ENCODE measurements at places on chromosomes 4 and X.
A peak's percentile ranks its signal among the peaks of the same experiment; 100 is the strongest.

DNA sequence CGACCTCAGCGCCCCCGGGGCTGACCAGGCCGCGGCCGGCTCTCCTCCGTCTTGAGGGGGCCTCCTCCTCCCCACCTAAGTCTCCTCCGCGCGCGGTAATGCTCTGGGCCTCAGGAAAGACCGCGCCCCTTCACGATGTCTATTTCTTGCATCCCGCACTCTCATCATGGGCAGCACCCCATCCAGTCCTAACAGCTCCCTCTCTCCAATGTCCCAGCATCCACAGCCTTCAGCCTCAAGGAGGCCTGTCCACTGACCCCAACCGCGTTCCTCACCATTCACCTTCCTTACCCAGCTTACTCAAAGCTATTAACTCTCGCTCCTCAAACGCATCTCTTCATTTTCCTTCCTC, 77.5 kb downstream of the MAGED4 start:
- DNase-seq, result no peak

- DNase-seq, result no peak
These were observed 58.8 kb upstream of the FAAH2 start for GRCh38 chrX:57227691-57228090.

GRCh38 chr4:99998062-99998867, 48.2 kb upstream of the H2AZ1 start:
- peak; percentile 2 for DNase-seq

DNA sequence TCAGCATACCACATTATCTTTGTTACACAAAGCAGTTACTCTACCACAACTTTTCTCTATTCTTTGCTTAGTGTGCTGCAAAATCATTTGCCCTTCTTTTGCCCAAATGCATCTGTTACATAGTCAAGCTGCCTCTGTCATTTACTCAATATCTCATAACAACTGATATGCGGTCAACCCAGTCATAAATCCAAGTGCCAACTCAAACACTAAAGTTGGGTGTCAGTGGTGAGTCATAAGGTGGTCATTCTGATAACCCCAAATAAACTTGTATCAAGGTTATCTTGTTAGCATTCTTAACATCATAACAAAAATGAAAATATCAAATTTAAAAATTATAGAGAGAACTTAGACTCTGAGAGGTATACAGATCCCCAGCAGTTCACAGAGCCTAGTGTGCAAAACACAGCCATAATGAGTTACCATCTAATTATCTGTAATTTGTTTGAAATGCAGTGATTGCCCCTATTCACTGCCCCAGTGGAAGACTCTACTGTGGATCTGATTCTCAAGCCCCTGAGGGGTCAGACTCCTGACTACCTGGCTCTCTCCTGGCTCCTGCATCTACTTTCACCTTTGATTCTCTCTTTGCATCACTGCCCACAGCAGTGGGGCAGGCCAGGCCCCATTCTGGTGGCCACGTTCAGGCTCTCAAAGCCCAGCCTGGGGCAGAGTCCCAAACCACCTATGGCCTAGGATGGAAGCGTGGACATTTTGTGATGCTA, 29.2 kb downstream of the TBC1D9 start:
- DNase-seq, result no peak

GRCh38 chrX:38103857-38104812, 97.8 kb downstream of the SYTL5 start:
- no peak for DNase-seq

DNA sequence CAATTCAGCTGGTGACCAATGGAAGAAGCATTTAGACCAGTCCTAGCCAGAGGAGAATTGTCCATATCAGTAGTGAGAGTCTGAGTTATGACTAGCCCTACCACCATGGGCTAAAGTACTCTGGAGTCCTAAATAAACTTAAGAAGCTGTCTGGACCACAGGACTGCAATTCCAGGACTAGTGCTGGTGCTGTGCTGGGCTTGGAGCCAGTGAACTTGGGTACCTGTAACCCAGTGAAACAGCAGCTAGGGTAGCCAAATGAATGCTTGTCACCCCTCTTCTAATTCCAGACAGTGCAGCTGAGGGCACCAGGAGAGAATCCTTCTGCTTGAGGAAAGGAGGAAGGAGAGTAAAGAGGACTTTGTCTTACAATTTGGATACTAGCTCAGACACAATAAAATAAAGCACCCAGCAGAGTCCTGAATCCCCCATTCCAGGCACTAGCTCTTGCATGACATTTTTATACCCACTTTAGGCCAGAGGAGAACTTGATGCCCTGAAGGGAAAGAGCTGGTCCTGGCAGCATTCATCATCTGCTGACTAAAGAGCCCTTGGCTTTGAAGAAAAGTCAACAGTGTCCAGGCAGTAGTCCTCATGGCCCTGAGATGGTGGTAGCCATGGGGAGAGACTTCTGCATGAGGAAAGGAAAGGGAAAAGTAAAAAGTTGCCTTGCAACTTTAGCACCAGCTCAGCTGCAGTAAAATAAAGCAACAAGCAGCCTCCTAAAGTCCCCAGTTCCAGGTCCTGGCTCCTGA, 2675.7 kb downstream of the PCDH7 start:
- DNase-seq, result no peak

DNA sequence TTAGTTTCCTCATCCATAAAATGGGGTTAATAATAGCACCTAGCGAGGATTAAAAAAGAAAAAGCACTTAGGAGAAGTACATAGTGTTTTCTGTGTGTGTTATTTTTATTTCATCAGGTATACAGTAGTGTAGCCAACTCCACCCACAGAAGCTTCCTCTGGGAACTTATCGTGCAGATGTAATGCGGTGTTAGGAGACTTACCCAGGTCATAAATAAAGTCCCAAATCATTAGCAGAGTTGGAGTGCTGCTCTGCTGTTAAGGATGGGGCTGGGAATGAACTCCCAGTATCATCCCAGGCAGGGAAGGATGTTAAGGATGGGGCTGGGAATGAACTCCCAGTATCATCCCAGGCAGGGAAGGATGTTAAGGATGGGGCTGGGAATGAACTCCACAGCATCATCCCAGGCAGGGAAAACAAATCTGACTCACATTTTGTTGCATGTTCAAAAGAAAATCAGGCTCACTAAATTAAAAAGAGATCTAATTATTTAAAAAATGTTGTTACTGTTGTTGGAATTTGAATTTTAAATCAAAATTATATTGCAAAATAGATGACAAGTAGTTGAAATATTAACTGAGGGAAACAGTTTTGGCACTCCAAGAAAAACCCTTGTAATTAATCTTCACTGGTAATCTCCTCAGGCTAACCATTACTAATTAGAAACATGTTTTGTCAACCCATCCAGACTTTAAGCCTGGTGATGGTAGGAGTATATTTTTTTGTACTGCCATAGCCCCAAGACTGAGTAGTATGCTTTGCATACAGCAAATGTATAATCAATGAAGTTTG, 10.2 kb upstream of the SFRP2 start:
- DNase-seq, result no peak

DNA sequence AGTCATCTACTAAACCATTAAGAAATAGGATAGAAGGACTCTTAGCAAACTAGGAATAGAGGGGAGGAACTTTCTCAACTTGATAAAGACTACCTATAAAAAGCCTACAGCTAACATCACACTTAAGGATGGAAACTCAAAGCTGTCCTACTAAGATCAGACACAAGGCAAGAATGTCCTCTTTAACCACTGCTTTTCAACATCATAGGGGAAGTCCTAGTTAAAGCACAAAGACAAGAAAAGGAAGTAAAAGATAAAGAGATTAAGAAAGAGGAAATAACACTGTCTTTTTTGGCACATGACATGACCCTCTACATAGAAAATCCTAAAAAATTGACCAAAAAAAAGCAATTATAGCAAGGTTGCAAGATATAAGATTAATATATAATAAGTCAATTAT, 136.6 kb downstream of the FBXW7 start:
- peak; percentile 58 for DNase-seq

GRCh38 chr4:5051278-5052203, at the start of gene STK32B:
Gene STK32B (plus strand): TSS chr4:5051480.
- peak; percentile 69 for DNase-seq

GRCh38 chr4:101019941-101020401, 327.4 kb downstream of the PPP3CA start:
- no peak for DNase-seq

- DNase-seq, result peak; percentile 38
These were observed at the start of gene HOPX for GRCh38 chr4:56681158-56681852. Gene HOPX (minus strand): TSS chr4:56681296. CDS start chr4:56657816, 23,480 bp downstream.

DNA sequence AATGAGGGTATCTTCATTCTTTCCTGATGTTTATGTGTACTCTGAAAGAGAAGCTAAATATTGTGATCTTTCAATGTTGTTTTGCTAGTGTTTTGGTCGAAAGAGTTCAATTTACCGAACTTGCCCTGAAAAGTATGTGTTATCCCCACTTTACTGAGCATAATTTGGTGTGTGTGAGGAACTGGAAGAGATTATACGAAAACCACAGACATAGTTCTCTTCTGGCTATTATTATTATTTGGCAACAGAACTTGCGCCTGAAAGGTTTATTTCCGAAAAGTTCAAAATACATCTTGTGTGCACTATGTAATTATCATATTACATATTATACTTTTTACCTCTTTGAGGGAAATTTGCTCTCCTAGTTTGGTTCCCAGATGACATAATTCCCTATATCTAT, 232.5 kb upstream of the INTU start:
- DNase-seq, result no peak

GRCh38 chr4:68361146-68361589, 11.3 kb upstream of the YTHDC1 start:
- DNase-seq, result no peak

GRCh38 chr4:48651914-48652313, 128.2 kb downstream of the FRYL start:
- no peak for DNase-seq

DNA sequence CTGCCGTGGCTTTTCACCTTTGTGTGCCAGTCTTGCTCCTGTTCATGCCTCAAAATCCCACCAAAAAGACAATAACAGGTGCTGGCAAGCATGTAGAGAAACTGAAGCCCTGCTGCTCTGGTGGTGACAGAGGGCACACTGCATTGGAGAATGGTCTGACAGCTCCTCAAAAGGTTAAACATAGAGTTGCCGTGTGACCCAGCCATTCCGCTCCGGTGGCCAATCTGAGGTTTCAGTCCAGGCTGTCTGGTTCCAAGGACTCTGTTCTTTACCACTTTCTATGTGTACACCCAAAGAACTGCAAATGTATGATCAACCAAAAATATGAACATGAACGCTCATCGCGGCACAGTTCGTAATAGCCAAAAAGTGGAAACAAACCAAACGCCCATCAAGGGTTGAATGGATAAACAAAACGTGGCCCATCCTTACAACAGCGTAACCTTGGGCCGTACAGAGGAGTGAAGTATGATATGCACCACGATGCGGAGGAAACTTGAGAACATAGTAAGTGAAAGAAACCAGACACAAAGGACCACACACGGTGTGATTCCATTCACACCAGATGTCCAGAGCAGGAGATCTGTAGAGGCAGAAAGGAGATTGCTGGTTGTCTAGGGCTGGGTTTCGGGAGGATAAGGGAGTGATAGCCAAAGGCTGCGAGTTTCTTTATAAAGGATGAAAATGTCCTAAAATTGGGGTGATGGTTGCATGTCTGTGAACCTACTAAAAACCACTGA, 33.6 kb upstream of the WFS1 start:
- DNase-seq, result no peak

- no peak for DNase-seq
These were observed 58.3 kb downstream of the KCNIP4 start for GRCh38 chr4:21890231-21890630.

GRCh38 chrX:108025954-108026600, 18.8 kb upstream of the VSIG1 start:
- no peak for DNase-seq

DNA sequence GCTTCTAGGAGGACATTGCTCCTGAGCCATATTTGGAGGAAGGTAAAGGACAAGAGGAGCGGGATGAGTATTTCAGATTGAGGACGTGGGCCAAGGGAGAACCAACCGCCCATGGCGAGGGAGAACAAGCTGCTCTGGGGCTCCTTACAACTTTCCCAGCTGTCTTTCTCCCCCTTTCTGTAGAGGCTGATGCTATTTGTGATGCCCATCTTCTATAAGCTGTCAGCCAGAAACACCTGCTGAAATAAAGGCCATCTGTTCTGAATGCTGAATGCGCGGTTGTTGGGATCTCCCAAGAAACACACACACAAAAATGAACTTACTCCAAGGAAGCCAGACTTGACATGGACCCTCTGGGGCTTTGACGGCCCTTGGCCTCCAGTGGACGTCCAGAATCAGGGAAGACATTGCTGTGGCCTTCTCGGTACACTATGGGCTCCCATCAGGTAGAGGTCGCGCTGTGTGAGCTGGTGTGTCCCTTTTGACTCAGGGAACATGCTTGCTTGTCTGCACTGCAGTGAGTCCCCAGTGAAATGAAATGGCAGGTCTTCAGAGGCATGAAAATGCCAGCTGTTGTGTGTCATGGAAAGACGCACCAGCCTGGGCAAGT, 30.9 kb downstream of the RWDD4 start:
- DNase-seq, result no peak

- DNase-seq, result no peak
These were observed 6.7 kb upstream of the WAS start for GRCh38 chrX:48676893-48677270.

- no peak for DNase-seq
These were observed 106.2 kb upstream of the AFAP1 start for GRCh38 chr4:8045909-8046308.

DNA sequence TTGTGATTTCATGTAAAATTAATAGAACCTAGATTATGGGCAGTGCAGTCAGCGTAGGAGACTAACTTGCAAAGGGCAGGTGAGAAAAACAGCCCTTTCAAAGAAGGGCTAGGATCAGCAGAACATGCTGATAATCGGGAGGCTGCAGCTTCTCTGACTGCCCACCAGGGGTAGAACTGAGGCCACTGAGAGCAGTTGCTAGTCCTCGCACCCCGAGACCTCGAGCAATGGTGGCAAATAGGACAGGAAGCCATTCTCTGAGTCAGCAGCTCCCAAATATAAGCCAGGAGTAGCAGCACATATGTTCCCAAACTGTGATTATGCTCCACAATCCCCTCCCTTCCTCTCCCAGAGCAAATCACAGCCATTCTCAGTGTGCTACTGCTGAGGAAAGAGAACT, 186.5 kb downstream of the MSL3 start:
- no peak for DNase-seq

DNA sequence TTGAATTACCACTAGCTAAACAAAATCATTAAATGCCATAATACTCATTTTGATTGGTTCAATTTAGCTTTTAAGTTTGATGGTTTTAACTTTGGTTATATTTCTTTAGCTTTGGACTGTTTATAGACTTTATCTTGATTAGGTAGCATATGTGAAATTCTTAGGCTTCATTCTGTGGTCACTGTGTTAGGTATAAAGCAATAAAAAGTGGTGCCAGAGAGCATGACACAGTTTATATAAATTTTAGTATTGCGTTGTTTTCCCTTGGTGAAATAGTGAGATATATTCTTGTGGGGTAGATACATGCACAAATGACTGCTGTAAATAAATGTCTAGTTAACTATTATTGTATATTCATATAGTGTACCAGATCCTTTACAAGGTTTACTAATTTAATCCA, 474.2 kb upstream of the GRID2 start:
- DNase-seq, result no peak

- no peak for DNase-seq
These were observed 1.5 kb downstream of the TMEM271 start for GRCh38 chr4:574346-575161.

- DNase-seq, result no peak
These were observed 471.2 kb downstream of the GASK1B start for GRCh38 chr4:157701695-157701994.
